ENCODE measurements at places on chromosomes 3 and 15. TPM values are rescaled to one million over a fixed set of nuclear protein-coding genes. Genes with fewer than 3 reads are reported as not detected.

Gene MOBP
- not detected for total RNA-seq

Gene DOCK3
- 0.32 TPM for total RNA-seq

Gene UQCC5
- total RNA-seq: 2.5 TPM

Gene COL7A1
- total RNA-seq: 3.9 TPM

Measured in articular chondrocyte of knee joint (primary cell).